ENCODE measurements at places on chromosomes 16 and 17.

DNA sequence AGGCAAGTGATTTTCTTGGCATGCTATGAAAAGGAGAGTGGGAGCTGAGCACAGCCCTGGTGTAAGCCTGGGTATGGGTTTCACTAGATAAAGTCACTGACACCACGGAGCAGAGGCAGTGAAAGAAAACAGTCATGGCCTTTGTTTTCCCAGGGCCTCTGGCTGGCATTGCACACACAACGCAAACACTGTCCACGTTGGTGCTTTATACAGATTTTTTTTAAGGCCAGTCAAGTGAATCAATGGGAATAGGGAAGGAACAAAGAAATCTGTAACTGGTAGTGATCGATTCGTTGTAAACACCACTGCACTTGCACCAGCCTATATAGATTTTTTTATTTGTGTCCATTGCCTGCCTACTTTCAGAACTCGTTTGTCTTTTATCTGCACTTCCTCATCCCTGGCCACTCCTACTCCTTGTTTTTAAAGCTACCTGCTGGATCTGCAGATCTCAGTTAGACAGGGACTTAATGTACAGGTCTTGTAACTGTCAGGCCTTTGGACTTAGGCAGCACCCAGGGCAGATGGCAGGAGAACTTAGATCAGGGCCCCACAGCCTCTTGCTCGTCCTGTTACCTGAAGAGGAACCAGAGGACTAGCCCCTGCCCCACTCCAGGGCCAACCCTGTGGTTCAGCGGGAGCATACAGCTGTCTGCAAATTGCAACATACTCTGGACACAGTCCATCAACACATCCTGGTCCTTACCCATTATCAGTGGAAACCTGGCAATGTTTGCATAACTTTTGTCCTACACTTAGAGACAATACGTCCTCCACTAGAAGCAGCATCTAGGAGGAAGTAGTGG is 10.6 kb upstream of the TMIGD1 start:
- DNase-seq = peak; percentile 89

GRCh38 chr16:86566601-86566965 is at the start of gene FOXC2:
TSS of gene FOXC2 (plus strand) at chr16:86566829. CDS start at chr16:86567336, 507 bp downstream.
- peak; percentile 94 for DNase-seq

GRCh38 chr17:78133179-78133951 is 2.8 kb downstream of the TMC8 start:
- no peak for DNase-seq

DNA sequence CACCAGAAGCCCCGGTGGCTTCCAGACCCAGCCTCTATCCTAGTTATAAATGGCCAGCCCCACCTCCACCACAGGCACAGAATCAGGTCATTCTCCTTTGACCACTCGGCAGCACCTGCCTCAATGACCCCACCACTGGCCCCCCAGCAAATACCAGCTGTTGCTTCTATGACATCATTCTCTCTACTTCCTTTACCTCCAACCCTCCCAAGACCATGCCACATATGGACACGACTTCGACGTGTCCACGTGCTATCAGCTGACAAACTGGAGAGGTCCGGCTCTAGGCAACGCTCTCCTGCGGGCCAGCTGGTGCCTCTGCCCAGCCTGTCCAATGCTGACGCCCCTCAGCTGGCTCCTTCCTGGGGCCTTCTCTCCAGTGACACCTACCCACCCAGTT is 5.9 kb downstream of the ALYREF start:
- DNase-seq = no peak

- no peak for DNase-seq
Observed at GRCh38 chr16:66551788-66552285, 539 bp upstream of the CKLF start.

- no peak for DNase-seq
Observed at GRCh38 chr17:15468126-15468525, 705 bp upstream of the CDRT4 start.

- peak; percentile 67 for DNase-seq
Observed at GRCh38 chr16:24858219-24859041, 12.7 kb downstream of the SLC5A11 start.

DNA sequence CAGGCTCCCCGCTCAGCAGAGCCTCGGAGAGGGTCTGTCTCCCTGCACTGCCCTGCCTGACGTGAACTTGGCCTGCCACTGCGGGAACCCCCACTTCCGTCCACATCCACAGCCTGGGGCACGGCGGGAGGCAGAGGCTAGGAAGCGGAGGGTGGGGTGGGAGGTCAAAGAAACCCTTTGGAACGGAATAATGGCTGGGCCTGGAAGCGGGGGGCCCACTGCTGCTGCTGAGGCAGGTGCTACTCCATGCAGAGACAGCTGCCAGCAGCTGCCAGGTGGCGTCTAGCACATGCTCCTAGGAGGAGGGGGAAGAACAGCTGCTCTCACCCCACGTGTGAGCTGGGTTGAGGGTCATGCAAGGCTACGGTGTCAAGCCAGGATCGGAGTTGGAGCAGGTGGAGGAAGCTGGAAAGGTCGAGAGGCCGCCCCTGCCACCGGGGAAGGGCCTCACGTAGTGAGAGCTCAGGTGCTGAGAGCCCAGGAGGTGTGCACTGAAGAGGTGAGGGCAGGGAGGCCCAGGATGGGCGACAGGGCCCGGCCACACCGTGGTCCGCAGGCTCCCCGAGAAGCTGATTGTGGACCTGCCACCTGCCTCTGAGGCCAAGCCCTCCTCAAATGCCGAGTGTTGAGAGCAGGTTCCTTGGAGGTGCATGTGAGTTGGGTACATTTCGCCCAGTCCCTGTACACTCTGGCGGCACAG is 9.8 kb downstream of the FSCN2 start:
- no peak for DNase-seq

- DNase-seq = no peak
Observed at GRCh38 chr17:34423978-34424813, 61.2 kb upstream of the CCL1 start.

DNA sequence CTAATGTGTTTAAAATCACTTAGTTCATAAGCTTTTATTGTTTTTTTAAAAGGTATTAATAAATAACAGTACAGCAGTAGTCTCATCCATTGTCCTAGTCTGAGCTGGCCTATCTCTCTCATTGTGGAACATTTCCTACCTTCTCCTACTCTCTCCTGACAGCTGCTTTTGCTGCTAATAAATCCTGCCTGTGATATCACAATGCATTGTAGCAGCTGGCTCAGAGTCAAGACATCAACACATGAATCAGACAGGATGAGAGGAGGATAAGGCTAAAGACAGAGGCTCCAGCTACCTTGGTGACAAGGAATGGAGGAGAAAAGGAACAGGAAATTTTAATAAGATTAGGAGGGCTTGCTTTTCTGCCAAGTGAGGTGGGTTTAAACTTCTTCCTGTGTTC is 626.1 kb downstream of the HS3ST4 start:
- DNase-seq = no peak

- DNase-seq = peak; percentile 34
Observed at GRCh38 chr17:5793899-5794298, 209.6 kb upstream of the NLRP1 start.

GRCh38 chr16:61820398-61820797 is 215.8 kb downstream of the CDH8 start:
- no peak for DNase-seq

DNA sequence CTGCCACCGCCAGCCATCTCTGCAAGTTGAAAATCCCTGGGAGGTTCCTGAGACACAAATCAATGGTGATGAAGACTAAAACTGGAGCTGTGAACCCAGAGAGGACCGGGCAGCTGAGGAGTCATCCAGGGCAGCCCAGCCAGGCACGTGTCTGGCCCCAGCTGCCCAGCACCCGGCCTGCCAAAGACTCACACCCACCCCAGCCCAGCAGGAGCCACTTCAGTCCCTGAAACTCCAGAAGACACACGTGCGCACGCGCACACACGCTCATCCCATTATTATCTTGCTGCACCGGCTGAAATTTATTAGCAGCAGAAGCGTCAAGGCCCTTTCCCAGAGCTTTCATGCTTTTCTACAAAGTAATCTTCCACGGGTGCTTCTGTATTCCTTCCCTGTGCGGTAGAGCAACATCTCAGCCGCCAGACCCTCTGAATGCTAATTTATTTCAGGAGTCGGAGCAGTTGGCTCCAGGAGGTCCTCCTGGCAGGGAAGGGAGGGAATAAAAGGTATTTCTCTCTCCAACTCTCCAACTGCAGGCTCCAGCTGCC is 59.8 kb upstream of the RBFOX3 start:
- no peak for DNase-seq

GRCh38 chr17:37384560-37385149 is 8.9 kb downstream of the C17orf78 start:
- no peak for DNase-seq

DNA sequence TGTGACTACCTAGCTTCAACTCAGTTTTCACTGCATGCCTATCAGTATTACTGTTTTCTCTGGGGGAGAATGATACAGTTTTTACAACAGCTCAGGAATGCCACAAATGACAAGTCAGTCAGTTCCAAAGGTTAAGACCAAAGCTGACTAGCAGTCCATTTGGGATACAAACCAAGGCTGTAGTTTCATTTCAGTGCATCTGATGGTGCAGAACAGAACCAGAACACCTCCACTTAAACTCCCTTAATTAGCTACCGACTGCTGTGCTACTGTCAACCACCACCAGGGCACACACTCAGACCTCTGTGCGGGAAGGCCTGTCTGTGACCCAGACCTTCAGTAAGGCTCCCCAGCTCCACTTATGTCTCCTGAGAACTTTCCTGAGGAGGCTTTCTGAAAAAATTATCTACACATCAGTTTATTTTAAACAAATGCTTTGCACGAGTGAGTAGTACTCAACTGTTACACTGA is 20.4 kb downstream of the NFE2L1 start:
- no peak for DNase-seq

DNA sequence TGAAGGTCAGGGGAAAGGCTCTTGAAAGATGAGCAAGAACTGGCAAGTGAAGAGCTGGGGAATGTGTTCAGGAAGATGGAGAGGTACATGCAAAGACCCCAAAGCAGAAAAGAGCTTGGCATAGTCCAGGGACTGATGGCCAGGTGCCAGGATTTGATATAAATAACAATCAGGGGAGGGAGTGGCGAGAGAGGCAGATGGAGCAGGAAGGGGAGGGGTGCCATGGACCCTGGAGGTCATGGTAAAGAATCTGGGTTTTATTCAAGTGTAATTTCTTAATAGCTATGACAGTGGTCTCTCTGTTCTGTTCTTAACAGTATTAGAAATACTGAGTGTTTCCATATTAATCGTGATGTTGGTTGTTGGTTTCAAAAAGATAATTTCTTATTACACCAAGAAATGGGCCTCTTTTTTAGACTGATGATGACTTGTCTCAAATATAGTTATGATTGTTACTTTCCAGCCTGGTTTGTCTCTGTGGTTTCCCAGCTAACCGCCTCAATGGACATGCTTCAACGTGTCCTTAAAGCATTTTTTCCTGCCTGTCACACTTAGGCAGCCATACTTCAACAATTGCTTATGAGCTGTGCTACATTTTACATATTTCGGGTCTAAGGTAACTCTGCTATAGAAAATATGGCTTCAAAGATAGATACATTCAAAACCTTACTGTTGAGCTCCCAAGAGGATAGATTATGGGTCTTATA is 49.4 kb downstream of the MYH10 start:
- peak; percentile 55 for DNase-seq

- no peak for DNase-seq
Observed at GRCh38 chr17:77873500-77874302, 84.8 kb upstream of the TNRC6C start.

GRCh38 chr16:89711601-89712273 is 9.0 kb downstream of the VPS9D1 start:
- peak; percentile 83 for DNase-seq

DNA sequence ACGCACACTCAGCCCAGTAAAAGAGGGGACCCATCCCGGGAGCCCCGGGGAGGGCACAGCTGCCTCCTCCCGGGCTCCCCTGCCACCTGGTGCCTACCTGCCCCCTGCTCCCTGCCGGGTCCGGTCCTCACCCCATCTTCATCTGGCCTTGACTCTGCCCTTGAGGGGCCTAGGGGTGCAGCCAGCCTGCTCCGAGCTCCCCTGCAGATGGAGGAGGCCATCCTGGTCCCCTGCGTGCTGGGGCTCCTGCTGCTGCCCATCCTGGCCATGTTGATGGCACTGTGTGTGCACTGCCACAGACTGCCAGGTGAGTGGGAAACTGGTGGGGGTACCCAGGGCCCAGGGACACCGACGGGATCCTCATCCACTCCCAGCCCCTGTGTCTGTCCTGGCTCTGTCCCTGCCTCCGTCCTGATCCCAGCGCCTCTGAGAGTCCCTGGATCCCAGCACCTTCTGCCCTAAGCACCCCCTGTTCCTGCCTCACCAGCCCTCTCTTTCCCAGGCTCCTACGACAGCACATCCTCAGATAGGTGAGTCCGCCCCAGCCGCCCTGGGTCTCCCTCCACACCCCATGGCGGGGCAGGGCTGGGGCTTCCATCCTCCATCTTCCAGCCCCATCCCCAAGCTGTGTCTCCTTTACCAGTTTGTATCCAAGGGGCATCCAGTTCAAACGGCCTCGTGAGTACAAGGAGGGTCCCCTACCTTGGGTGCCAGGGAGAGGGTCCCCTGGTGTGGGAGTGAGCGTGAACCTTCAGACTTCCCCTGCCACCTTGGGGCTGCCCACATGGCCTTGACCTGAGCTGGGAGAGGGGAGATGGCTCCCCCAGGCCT is 574 bp downstream of the LAT start:
- no peak for DNase-seq

- DNase-seq = no peak
Observed at GRCh38 chr17:28623696-28624095, 9.7 kb upstream of the RSKR start.

DNA sequence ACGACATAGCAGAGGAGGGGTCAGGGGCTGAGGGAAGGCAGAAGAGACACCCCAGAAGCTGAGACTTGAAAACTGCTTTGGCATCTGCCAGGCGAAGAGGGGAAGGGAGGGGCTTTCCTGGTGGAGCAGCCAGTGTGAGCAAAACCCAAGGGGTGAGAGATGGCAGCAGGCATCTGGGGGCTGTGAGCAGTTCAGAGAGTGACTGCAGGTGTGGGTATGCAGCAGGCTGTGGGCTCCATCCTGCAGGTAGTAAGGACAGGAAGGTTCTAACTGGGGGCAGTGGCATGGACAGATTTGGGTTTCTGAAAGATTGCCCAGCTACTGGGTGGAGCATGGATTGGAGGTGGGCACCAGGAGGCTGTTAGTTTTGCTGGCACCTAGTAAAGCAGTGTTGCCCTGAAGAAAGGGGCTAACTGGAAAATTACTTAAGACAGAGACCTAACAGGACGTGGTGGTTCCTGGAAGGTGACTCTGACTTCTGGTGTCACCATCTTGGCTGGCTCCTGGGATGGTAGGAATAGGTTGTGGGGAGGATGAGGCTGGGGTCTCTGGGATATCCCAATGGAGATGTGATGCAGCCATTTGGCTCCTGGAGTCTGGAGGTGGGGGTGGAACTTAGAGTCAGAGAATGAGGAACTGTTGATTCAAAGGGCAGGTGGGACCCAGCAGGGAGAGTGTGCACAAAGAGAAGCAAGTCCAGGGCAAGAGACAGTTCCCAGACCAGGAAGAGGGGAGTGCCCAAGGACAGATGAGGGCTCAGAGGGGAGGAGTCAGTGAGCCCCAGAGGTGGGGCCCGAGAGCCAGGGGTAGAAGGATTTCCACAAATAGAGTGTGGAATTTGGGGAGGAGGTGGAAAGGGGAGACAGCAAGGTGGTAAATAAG is 11.2 kb downstream of the BCL7C start:
- no peak for DNase-seq

GRCh38 chr16:48430890-48431289 is 45.7 kb upstream of the SIAH1 start:
- DNase-seq = no peak

GRCh38 chr17:68461589-68461988 is 4.3 kb upstream of the WIPI1 start:
- DNase-seq = no peak

GRCh38 chr17:68719431-68719830 is 118.3 kb upstream of the FAM20A start:
- peak; percentile 46 for DNase-seq

Measured in MCF 10A (cell line).